Stomach (tissue), 19 donors: ENCODE measurements at places on chromosomes 4 and X. TPM values are rescaled to one million over a fixed set of nuclear protein-coding genes. Genes with fewer than 3 reads are reported as not detected.
A peak's percentile ranks its signal among the peaks of the same experiment; 100 is the strongest.

The TMPRSS11D gene
- total RNA-seq = not detected

DNA sequence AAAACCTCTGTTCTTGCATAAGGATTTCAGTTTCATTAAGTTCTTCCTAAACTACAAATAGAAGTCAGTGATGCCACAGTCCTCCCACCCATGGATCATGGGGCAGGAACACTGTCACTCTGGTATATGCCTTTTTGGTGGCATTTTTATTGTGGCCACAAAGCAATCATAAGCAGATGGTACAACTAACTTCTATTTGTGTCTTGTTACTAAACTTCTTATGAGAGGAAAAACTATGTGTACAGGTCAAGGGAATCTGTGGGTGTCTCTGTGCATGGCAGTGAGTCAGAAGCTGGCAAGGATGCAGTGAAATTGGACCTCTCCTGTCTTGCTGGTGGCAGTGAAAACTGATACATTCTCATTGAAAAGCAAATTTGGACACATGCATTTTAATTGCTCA lies 245.0 kb upstream of the GPC4 start:
- no peak overlapping the region for H3K4me3 ChIP-seq
- H3K36me3 ChIP-seq = no peaks in the 10 kb centered on the region
- H3K27ac ChIP-seq = no peak overlapping the region
- H3K4me1 ChIP-seq = no peaks in the 10 kb centered on the region

DNA sequence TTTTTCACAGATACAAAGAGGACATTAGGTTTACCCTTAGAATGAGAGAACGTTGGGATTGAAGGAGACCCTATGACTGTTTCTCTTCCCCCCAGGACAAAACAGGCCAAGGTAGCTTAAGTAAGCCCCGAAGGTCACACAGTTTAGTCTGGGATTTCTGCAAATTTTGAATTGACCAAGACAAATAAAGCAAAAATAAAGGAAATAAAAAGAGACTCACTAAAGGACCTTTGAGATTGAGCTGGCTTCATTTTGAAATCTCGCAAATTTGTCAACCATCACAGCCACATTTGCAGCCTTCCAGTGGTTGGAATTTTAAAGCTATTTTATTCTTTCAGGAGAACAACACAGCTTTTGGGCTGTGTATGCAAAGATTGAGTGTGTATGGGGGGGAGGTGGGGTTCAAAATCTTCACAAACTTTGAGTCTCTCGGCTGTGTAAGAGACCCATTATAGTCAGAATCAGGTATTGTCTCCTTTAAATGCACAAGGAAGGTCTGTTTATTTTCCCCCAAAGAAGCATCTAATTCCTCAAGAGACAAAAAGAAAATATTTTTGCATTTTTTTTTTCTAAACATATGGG lies 4.2 kb downstream of the TMSB4X start:
- peak; percentile 44 for DNase-seq
- H3K27me3 ChIP-seq = no peaks in the 10 kb centered on the region
- H3K27ac ChIP-seq = peak overlapping the region; percentile 90
- H3K36me3 ChIP-seq = no peaks in the 10 kb centered on the region

DNA sequence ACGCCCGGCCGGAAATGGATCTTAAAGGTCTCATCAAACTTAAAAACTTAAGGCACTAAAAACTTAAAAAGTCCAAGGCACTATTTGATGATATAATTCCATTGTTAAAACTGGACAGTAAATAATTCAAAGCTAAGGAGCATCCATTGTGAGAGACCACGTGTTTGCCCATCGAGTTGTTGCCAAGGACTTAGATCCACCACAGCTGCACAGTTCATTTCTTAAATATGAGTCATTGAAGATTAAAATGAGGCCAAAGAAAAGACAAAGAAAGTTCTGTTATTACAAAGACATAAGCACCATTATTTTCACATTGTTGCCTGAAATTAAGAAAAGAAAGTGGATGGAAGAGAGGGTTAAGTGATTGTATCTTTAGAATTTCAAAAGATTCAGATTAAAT lies 411.5 kb upstream of the FTHL17 start:
- H3K27me3 ChIP-seq = no peaks in the 10 kb centered on the region
- H3K4me3 ChIP-seq = no peak overlapping the region
- no peak for DNase-seq
- no peaks in the 10 kb centered on the region for H3K36me3 ChIP-seq
- no peaks in the 10 kb centered on the region for H3K4me1 ChIP-seq

GRCh38 chrX:17590892-17591740 lies 146.2 kb upstream of the SCML1 start:
- no peaks in the 10 kb centered on the region for H3K36me3 ChIP-seq
- peak; percentile 86 for DNase-seq
- H3K4me1 ChIP-seq = peaks cover 3% of the 10 kb centered on the region
- peak overlapping the region; percentile 18 for H3K4me3 ChIP-seq
- no peaks in the 10 kb centered on the region for H3K27me3 ChIP-seq

The SHISA3 gene
- total RNA-seq = 4.9 TPM

GRCh38 chrX:149313871-149314371 lies 191.2 kb downstream of the IDS start:
- DNase-seq = no peak
- H3K36me3 ChIP-seq = no peaks in the 10 kb centered on the region
- H3K27me3 ChIP-seq = no peaks in the 10 kb centered on the region
- H3K27ac ChIP-seq = no peak overlapping the region
- no peak overlapping the region for H3K4me3 ChIP-seq

GRCh38 chr4:114780205-114780604 lies 181.6 kb downstream of the UGT8 start:
- DNase-seq = peak; percentile 57
- H3K4me3 ChIP-seq = no peak overlapping the region
- H3K27ac ChIP-seq = no peak overlapping the region
- H3K36me3 ChIP-seq = no peaks in the 10 kb centered on the region
- H3K27me3 ChIP-seq = no peaks in the 10 kb centered on the region

The CITED1 gene
- not detected for total RNA-seq

GRCh38 chr4:126856906-126857305 lies 775.9 kb upstream of the INTU start:
- no peaks in the 10 kb centered on the region for H3K27me3 ChIP-seq
- no peaks in the 10 kb centered on the region for H3K4me1 ChIP-seq
- no peak for DNase-seq
- H3K36me3 ChIP-seq = no peaks in the 10 kb centered on the region
- H3K4me3 ChIP-seq = no peak overlapping the region
- no peak overlapping the region for H3K27ac ChIP-seq

DNA sequence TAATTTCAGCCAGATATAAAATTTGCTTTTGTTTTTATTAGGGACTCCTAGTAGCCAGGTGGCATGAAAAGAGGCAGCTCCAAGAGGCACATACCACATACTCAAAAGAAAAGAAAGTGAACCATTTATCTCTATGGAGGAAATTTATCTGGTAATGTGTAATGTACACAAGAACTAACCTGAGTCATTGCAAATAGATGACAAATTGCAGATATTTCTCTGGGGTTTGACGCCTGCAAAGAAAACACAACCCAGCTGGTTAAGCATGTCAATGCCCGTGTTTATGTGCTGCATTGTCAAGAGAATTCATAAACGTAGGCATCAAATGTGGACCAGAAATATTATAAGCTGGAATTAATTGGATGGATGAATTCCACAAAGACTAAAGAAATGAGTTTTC lies 46.9 kb upstream of the PHKA2 start:
- no peaks in the 10 kb centered on the region for H3K27me3 ChIP-seq
- no peaks in the 10 kb centered on the region for H3K4me1 ChIP-seq
- H3K36me3 ChIP-seq = no peaks in the 10 kb centered on the region
- peak; percentile 45 for DNase-seq
- H3K4me3 ChIP-seq = no peak overlapping the region

DNA sequence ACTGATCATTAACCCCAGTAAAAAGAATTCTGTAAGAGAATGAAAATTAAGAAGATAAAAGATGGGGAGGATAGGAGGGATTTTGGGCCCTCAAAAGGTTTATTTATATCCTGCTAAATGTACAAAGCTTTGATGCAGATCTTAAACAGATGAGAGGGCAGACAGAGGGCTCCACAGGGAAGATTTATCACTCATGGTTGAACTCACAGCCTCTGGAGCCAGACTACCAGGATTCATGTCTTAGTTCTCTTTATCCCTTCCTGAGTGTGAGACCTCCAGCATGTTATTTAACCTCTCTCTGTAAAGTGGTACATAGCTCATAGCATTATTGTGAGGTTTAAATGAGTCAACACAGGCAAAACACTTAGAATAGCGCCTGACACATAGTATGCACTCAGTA lies 74.4 kb downstream of the SOWAHB start:
- H3K27ac ChIP-seq = no peak overlapping the region
- H3K27me3 ChIP-seq = no peaks in the 10 kb centered on the region
- H3K4me3 ChIP-seq = no peak overlapping the region
- DNase-seq = no peak

DNA sequence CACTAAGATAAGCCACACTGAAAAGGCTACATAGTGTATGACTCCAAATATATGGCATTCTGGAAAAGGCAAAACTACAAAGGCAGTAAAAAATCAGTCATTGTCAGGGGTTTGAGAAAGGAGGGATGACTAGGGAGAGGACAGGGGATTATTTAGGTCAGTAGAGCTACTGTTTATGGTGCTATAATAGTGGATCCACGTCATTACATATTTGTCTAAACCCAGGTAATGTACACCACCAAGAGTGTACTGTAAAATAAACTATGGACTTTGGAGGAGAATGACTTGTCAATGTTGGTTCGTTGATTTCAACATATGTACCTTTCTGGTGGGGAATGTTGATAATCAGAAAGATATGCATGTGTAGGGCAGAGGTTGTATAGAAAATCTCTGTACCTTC lies 837.6 kb downstream of the FAM133A start:
- H3K4me3 ChIP-seq = no peak overlapping the region
- no peaks in the 10 kb centered on the region for H3K36me3 ChIP-seq
- no peaks in the 10 kb centered on the region for H3K4me1 ChIP-seq
- no peaks in the 10 kb centered on the region for H3K27me3 ChIP-seq
- no peak for DNase-seq
- no peak overlapping the region for H3K27ac ChIP-seq

GRCh38 chrX:38985375-38985774 lies 184.1 kb downstream of the MID1IP1 start:
- no peak for DNase-seq
- no peak overlapping the region for H3K27ac ChIP-seq
- no peaks in the 10 kb centered on the region for H3K36me3 ChIP-seq
- no peaks in the 10 kb centered on the region for H3K4me1 ChIP-seq
- H3K4me3 ChIP-seq = no peak overlapping the region

- no peak overlapping the region for H3K27ac ChIP-seq
- no peak overlapping the region for H3K4me3 ChIP-seq
- H3K36me3 ChIP-seq = no peaks in the 10 kb centered on the region
- DNase-seq = no peak
These were observed 38.9 kb upstream of the EFNB1 start for GRCh38 chrX:68789966-68790365.

GRCh38 chrX:134930501-134930900 lies 60.3 kb upstream of the SMIM10 start:
- H3K27ac ChIP-seq = no peak overlapping the region
- H3K36me3 ChIP-seq = no peaks in the 10 kb centered on the region
- no peaks in the 10 kb centered on the region for H3K4me1 ChIP-seq
- H3K27me3 ChIP-seq = no peaks in the 10 kb centered on the region

The MAGEA6 gene
- total RNA-seq = not detected

GRCh38 chrX:39459204-39459603 lies 638.6 kb downstream of the BCOR start:
- H3K36me3 ChIP-seq = no peaks in the 10 kb centered on the region
- H3K4me3 ChIP-seq = no peak overlapping the region
- DNase-seq = no peak
- no peaks in the 10 kb centered on the region for H3K4me1 ChIP-seq

DNA sequence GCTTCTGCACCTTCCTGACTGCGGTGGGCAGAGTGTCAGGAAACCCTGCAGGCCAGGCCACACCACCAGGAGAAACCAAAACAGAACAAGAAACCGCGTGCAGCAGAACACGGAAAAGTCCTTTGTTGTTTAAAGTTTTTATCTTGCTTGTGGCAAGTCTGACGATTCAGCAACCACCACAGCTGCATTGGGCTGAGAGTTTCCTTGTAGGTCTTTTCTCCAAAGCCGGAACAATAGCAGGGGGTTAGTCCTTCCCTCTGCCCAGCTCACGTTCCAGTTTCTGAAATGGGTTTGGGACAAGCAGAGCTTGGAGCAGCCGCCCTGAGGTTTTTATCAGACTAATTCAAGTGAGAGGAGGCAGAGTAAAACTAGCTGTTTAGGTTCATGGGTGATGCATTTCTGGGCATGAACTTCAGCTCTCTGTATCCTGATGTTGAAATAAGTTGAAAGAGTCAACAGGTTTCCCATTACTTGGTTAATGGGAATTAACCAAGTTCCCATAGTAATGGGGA lies 216.9 kb downstream of the PTTG2 start:
- peak overlapping the region; percentile 81 for H3K27ac ChIP-seq
- peak; percentile 74 for DNase-seq
- H3K4me1 ChIP-seq = peaks cover 51% of the 10 kb centered on the region
- H3K36me3 ChIP-seq = no peaks in the 10 kb centered on the region

GRCh38 chr4:168978001-168978700 lies 31.9 kb downstream of the CBR4 start:
- no peaks in the 10 kb centered on the region for H3K27me3 ChIP-seq
- no peak overlapping the region for H3K4me3 ChIP-seq
- H3K36me3 ChIP-seq = peaks cover 5% of the 10 kb centered on the region
- H3K4me1 ChIP-seq = no peaks in the 10 kb centered on the region
- no peak overlapping the region for H3K27ac ChIP-seq

GRCh38 chr4:103050736-103051436 lies 25.7 kb downstream of the SLC9B2 start:
- H3K27me3 ChIP-seq = no peaks in the 10 kb centered on the region
- DNase-seq = no peak
- no peak overlapping the region for H3K27ac ChIP-seq
- no peak overlapping the region for H3K4me3 ChIP-seq
- peaks cover 17% of the 10 kb centered on the region for H3K36me3 ChIP-seq
- no peaks in the 10 kb centered on the region for H3K4me1 ChIP-seq

GRCh38 chrX:108312957-108313356 lies 125.3 kb downstream of the COL4A6 start:
- DNase-seq = no peak
- H3K4me1 ChIP-seq = no peaks in the 10 kb centered on the region
- H3K4me3 ChIP-seq = no peak overlapping the region
- no peaks in the 10 kb centered on the region for H3K27me3 ChIP-seq
- no peaks in the 10 kb centered on the region for H3K36me3 ChIP-seq
- no peak overlapping the region for H3K27ac ChIP-seq

The FRG1 gene
- 39.7 TPM for total RNA-seq

The GAGE12H gene
- not detected for total RNA-seq

DNA sequence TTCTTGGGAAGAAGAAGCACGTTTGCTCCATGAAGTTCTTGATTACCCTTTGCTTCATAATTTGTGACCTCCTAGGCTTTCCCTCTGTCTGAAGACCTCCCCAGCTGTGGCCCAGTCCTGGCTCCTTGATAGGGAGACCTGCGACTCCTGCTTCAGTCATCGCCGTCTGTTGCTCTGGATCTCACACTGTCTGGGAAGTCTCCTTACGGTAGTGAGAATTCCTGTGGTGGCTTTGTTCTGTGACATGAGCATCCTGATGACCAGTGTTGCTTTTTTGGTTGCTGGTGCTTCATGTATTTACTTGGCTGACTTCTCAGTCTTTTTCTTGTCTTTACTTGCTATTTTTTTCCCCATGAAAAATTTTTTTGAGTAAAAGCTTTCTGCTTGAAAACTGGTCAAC lies 44.2 kb downstream of the JADE1 start:
- H3K4me1 ChIP-seq = peaks cover 6% of the 10 kb centered on the region
- H3K27me3 ChIP-seq = no peaks in the 10 kb centered on the region
- no peak overlapping the region for H3K4me3 ChIP-seq
- H3K27ac ChIP-seq = no peak overlapping the region
- no peak for DNase-seq

The GPR143 gene
- total RNA-seq = not detected

GRCh38 chr4:180558427-180558826 lies 1684.8 kb upstream of the TENM3 start:
- H3K36me3 ChIP-seq = no peaks in the 10 kb centered on the region
- no peak for DNase-seq
- no peaks in the 10 kb centered on the region for H3K27me3 ChIP-seq
- H3K4me1 ChIP-seq = no peaks in the 10 kb centered on the region
- no peak overlapping the region for H3K27ac ChIP-seq
